Cerebellar nuclear complex (tissue), 1 donor: ENCODE measurements at places on chromosomes 1 and 21.

- no peak for DNase-seq
Measured at GRCh38 chr21:16072737-16073136, 343.0 kb downstream of the USP25 start.

GRCh38 chr1:168135921-168136708, 615 bp downstream of the GPR161 start:
- no peak for DNase-seq

DNA sequence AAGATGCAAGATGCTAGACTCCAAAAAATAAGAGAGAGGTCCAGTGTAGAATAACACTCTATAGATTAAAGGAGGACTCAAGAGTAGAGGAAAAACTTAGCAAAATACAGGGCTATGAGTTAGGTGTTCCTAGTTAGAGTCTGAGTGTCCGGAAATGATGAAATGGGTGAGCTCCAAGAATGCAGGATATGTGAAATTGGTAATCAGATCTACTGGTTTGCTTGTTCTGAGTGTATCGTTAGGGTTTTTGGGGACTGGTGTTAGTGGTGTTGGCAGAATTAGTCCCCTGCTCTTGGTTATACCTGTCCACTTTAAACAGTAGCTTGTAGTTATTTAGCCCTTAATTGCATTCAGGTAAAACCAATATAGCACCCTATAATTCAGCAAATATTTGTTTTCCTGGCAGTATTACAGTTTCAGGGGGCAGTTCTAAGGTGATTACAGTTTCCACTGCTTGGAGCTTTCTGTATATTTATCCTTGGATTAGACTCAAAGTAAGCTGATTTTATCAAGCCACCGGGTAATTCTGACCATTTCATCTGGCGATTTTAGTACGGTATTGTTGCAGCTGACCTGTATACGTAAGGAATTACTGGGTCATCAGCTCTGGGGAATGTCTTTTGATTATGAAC, 332.7 kb downstream of the CHRM3 start:
- no peak for DNase-seq

DNA sequence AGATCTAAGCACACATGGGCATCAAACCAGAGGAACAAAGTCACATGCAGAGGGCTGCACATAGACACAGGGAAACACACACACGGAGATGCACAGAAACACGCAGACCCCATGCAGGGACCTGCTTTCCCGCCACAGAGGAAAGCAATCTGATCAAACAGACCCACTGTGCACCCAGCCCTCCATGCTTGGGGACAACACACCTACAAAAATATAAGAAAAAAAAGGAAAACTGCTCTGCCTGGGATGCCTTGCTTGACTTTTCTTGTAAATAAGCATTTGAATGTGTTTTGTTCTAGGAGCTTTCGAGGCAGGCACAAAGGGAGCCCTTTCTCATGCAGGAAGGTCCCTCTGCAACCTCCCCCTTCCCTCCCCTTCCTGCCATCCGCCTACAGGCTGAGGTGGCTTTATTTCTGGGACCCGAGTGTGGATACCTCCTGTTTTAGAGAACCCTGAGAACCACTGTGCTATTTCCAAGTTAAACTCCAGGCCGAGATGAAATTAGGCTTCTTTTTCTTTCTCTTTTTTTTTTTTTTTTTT, 3.5 kb upstream of the ICMT start:
- no peak for DNase-seq

GRCh38 chr1:55720261-55720660, 505.1 kb upstream of the USP24 start:
- DNase-seq: no peak

GRCh38 chr1:24193046-24193445, 6.0 kb upstream of the IFNLR1 start:
- DNase-seq: no peak

DNA sequence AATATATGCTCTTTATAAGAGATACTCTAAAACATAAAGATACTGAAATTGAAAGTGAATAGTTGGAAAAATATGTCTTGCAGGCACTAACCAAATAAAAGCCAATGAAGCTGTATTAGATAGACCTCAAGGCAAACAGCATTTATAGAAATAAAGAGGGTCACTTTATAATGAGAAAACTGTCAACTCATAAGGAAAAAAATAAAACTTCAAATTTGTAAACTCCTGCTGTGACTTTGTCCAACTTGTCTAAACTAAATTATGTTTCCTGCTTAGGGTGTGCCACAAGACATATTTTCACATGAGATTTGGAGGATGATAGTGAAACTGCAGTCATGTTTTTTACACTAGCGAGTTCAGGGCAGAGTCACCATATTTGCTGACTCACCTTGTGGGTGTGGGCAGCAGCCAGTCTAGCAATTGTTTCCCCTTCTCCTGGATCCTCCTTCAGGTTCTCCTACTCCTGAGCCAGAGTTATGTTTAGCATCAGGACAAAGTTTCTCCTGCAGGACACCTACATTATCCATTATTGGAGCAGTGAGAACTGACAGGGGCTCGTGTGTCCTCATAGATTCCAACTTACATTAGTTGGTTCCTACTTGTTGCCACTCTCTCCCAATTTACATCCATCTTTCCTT, 43.8 kb downstream of the CD53 start:
- DNase-seq: no peak

DNA sequence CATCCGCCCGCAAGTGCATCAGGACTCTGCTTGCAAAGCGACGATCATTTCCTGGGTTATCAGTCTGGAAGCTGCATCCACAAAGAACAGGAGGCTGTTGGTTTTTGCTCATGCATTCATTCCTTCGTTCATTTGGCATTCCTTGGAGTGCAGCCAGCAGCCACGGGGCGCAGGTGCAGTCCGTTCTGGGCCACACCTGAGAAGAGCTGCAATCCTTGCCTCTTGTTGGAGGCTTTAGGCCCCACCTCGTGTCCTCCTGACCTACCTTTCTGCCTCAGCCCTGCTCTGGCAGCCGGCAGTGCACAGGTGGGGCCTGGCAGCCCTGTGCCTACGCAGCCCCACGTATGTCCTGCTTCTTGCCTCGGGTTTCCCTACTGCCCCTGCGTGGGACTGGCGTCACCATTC, 19.6 kb upstream of the C2CD2 start:
- no peak for DNase-seq

DNA sequence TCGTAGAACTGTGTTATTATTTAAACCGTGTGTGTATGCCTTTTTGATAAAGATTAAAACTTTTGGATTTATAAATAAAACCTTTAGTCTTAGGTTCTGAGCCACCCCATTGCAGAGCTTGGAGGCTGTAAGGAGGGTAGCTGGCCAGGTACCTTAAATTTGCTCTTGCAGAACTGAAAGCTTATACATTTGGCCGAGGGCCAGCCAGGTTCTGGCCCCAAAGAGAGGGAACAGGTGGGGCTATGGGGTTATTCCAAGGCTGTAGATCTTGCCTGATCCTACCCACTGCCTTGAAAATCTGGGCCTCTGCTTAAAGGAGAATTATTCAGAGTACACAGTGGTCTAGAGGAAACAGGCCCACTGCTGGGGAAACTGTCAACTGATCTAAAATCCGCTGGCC, 59.6 kb downstream of the CAMK2N1 start:
- no peak for DNase-seq

- peak; percentile 90 for DNase-seq
Measured at GRCh38 chr1:59814180-59814900, 409 bp upstream of the HOOK1 start.

DNA sequence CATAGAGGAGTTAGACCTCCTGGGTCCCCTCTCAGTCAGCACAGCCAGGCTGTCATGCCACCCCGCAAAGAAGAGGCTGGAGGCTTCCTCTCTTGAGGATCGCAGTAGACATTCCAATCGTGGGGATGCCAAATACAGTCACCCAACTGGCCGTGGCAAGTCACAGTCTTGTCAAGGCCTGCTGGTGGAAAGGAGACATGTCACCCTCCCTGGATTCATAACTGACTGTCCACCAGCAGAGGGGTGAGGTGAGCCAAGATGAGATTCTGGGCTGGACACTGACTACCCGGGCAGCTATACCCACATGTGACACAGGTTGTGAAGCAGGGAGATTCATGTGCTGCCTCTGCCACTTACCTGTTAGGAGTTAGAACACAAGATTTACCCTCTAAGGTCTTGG, 123.5 kb upstream of the NGF start:
- DNase-seq: no peak

- DNase-seq: no peak
Measured at GRCh38 chr1:38152351-38153065, 105.9 kb upstream of the POU3F1 start.

- DNase-seq: no peak
Measured at GRCh38 chr1:207084232-207084631, 4.4 kb upstream of the C4BPB start.

- DNase-seq: no peak
Measured at GRCh38 chr1:74356493-74356892, 121.3 kb downstream of the TNNI3K start.

DNA sequence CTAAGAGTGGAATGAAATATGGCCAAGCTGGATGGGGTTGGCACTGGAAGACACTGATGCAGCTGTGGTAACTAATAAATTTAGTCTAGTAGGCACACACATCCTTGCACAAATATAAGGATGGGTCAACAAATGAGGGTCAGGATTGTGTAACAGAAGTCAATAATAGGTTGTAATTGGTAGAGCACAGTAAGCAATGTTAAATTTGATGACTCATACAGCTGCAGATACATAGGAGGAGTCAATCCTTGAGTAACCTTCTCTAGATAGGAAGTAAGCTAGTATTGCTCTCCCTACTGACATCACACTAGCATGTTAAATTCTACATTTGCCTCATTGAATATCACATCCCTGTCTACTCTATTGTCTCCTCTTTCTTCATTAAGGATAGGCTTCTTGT, 332.1 kb downstream of the PTPRC start:
- no peak for DNase-seq

- no peak for DNase-seq
Measured at GRCh38 chr21:21109736-21110135, 111.5 kb downstream of the NCAM2 start.

DNA sequence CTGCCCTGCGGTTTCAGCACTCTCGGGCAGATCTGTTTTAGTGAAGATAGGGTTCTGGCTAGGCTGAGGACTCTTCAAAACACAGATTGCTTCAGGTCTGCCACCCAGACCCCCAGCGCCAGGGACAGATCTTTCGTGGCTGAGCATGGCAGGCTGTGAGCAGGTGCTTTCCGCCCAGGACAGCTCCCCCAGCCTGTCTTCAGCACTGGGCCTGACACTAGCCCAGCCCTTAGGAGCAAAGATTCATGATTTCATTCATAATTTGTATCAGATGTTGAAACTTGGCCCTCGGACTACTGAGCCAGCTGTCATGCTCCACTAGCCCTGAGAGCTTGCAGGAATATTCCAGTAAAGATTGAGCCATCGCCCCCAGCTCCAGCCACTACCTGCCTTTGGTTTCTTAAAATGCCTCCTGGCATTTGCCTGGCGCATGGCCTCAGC, 5.9 kb downstream of the ADPRS start:
- no peak for DNase-seq

GRCh38 chr1:50393522-50394120, 29.6 kb downstream of the DMRTA2 start:
- DNase-seq: no peak

- no peak for DNase-seq
Measured at GRCh38 chr1:193432979-193433587, 246.7 kb upstream of the B3GALT2 start.

- no peak for DNase-seq
Measured at GRCh38 chr1:200919386-200919785, 24.7 kb downstream of the INAVA start.

GRCh38 chr1:243474136-243474881, 218.5 kb downstream of the SDCCAG8 start:
- DNase-seq: no peak

DNA sequence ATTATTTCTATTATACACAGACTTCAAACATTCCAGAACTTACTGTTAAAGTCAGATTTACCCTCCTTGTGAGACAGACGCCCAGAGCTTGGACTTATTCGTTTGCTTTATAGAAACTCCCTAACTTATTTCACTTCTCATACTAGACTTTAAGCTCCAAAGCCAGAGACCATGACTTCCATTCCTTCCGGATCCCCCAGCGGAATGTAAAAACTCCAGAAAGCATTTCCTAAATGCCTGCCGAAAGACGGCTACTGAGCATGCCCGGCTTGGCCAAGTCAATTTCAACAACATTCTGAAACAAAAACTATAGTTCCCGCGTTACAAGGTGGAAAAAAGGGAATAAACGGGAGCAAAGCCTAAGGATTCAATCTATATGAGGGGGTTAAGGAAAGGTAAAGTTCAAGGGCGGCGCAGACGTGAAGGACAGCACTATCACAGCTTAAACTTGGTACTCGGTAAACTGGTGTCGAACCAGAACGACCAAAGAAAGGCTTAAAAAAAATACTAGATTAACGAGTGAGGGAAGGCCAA, 1.1 kb downstream of the USP48 start:
- DNase-seq: no peak

- no peak for DNase-seq
Measured at GRCh38 chr21:35257413-35257812, 208.3 kb upstream of the RUNX1 start.

DNA sequence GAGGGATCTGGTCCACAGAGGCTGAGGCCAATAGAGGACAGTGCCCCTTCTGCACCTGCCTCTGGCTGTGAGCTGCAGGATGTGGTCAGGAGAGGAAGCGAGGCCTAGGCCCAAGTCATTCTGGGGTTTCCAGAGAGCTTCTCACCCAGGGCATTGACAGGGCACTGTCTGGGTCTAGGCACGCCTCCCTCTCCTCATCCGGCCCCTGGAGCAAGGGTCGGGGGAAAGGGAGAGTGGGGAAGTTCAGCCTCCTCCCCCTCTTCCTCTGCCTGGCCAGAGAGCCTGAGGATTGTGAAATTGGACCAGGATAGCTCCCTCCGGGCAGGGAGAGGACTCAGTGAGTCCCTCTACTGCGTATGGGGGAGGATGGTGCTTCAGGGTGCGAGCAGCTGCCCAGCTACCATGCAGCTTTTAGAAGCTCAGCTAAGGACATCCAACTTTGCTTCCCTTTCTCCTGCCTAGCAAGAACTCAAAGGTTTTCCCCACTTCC, 6.3 kb upstream of the INAVA start:
- DNase-seq: no peak

DNA sequence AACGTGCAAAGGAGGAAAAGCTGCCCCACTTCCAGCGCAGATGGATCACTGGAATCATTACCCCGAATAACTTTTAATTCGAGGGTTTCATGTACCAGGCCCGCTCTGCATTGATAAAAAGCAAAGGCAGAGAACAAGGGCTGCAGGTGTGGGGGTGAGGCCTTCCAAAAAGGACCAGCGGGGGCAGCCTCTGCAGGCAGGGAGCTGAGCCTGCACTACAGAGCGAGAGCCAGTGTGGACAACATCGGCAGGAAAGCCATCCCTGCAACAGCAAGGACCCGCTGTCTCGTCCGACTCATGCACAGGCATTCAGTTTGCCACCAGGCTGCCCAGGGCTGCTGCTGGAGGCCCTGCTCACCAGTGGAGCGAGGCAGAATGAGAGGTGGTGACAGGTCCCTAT, 27.1 kb upstream of the AJAP1 start:
- no peak for DNase-seq

GRCh38 chr1:242623119-242623518, 98.6 kb upstream of the PLD5 start:
- DNase-seq: no peak

GRCh38 chr1:241560146-241560848, 28.1 kb downstream of the KMO start:
- no peak for DNase-seq
